Hematopoietic multipotent progenitor cell treated with erythropoietin and hydrocortisone succinate and interleukin-3 and kit ligand, for 15 days (in vitro differentiated cells): ENCODE measurements at places on chromosomes 12 and 14.

DNA sequence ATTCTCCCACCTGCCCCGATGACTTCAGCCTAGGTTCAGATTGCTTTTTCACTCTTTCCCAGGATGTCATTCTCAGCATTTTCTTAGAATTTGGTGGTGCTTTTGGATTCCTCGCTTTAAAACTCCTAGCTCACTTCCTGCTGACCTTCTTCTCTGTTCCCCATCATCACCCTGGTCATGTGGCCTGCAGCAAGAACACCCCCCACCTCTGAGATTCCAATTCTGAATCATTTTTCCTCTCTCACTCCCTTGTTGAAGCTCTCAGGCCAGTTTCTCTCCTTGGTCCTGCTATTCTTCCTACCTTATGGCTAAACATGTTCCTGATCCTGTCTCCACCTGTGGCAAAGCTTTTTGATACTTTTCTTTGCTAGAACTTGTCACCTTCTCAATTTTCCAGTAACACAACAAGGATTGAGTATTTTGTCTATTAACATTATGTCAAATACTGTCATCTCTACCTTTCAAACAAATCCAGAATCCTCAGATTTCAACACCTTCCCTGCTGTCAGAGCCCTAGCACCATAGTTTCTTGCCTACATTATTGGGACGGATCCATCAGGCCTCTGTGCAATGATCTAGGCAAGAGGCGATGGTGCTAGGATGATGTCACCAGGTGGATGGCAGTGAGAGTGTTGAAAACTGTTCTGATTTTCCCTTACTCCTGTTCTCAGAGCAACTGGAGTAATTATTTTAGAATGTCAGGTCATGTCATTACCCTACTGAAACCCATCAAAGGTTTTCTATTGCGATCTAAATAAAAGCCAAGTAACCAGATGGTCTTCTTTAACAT lies 233.7 kb downstream of the MON2 start:
- no peak for DNase-seq

DNA sequence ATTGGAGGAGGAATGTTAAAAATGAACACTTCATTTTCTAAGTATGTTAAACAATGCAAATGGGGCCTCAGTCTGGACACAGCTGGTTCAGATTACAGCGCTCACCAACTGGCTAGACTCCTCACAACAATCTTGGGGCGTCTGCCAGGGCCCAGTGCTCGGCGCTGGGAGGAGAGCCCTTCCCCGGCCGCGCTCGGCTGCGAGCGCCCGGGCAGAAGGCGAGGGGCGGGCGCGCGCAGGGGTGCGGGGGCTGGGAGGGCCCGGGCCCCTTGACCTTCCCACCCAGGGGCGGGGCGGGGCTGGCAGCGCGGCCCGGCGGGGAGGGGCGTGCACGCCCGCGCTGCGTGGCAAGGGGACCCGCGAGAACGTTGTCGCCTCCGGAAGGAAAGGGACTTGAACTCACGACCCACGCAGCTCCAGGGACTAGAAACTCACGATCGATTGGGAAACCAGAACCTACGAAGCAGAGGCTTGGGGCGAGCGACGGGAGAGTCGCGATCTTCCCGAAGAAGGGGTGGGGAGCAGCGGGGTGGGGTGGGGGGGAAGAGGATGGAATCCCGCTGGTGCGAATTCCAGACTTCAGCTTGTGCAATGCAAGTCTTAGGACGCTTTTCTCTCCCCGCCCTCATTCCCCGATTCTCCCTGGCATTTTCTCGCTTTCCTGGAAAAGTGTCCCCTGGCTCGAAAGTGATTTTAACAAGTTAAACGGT lies at the start of gene FBLN5:
TSS of gene FBLN5 (minus strand) at position 220 of the 710 bp plus-strand sequence. CDS start 465 bp downstream, outside the sequence.
- no peak for DNase-seq

GRCh38 chr12:75853626-75854025 lies 177.9 kb downstream of the PHLDA1 start:
- no peak for DNase-seq

DNA sequence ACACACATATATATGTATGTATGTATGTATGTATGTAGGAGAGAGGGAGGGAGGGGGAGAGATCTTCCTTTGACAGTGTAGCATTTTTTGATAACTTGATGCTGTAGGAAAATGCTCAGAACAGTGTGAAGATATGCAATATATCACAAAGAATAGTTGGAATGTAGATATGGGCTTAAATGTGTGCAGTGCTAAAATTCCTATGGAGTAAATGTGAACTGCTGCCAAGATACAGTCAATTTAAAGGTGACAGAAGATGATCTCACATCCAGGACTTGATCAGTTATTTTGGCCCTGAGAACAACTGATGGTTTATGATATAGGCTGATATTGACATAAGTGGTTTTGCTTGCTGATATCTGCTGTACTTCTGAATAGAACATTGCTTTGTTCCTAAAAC lies 84.2 kb downstream of the DAAM1 start:
- no peak for DNase-seq

GRCh38 chr14:32601906-32602305 lies 272.8 kb downstream of the AKAP6 start:
- no peak for DNase-seq

DNA sequence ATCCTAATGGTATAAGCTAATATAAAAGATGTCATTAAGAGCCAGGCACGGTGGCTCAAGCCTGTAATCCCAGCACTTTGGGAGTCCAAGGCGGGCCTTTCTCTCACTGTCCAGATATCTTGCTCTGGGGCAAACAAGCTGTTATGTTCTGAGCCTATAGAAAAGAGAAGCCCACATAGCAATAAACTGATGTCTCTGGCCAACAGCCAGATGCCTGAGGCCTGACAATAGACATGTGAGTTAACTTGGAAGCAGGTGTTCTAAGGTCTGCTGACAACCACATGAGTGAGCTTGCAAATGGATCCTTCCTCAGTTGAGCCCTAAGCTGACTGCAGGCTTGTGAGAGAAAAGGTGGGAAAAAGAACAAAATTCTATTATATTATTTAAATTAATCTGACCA lies 25.0 kb downstream of the YAF2 start:
- no peak for DNase-seq

GRCh38 chr12:124132530-124132929 lies 159.5 kb downstream of the ZNF664 start:
- DNase-seq: no peak

DNA sequence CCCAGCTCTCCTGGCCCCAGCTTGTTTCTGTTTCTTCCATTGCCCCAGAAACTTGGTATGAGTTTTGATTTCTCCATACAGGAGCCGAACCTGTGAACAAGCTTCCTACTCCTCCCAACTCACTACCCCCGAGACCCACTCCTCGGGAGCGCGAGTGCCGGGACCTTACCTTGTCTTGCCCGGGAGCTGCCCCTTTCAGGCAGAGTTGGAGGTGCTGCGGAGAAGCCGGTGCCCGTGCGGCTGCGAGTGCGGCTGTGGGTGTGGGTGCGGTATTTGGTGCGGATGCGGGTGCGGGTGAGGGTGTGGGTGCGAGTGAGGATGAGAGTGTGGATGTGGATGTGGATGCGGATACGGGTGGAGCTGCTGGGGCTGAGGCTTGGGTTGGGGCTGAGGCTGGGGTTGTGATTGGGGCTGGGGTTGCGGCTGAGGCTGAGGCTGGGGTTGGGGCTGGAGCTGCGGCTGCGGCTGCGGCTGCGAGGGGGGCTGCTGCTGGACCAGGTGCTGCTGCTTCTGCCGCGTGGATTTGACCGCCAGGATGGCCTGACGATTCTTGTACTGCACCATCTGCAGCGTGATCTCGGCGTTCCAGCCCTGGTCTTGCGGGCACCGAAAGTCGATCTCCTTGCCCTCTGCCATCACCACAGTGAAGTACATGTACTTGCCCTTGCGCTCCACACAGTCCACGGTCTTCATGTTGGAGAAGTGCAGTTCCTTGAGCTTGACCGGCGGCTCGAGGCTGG lies 1.1 kb downstream of the PHLDA1 start:
- no peak for DNase-seq
